ENCODE measurements at places on chromosomes 12 and 14.

GRCh38 chr12:130990034-130990433 lies 36.3 kb downstream of the ADGRD1 start:
- DNase-seq, result no peak

GRCh38 chr14:94624537-94625352 lies 12.6 kb downstream of the SERPINA3 start:
- no peak for DNase-seq

DNA sequence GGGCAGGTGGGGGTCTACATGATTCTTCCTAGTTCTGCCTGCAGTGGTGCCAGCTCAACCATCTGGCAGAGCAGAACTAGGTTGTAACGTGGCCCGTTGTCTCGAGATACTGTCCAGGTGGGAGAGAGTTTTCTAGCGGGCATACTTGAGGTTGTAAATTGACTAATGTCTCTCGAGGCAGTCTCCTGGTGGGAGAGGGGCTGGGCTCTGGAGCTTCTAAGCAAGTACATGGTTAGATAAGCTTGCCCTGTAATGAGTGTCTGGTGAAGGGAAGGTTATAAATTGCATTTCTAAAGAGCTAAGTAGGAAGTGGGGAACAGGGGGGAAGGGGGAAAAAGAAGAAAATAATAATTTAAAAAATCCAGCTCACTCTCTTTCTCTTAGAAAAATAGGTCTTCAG lies 18.1 kb downstream of the BDKRB1 start:
- DNase-seq, result no peak

GRCh38 chr14:96108061-96108795 lies 69.1 kb downstream of the C14orf132 start:
- DNase-seq, result no peak

- DNase-seq, result no peak
These were observed 6.0 kb upstream of the SDSL start for GRCh38 chr12:113416091-113416754.

Measured in stimulated activated CD4-positive, alpha-beta T cell treated with anti-CD3 and anti-CD28 coated beads, Interleukin-12 subunit alpha, Interleukin-12 subunit beta, amount 100 ng/mL, for 4 hours (primary cell).